ENCODE measurements at places on chromosomes 2 and 18.

DNA sequence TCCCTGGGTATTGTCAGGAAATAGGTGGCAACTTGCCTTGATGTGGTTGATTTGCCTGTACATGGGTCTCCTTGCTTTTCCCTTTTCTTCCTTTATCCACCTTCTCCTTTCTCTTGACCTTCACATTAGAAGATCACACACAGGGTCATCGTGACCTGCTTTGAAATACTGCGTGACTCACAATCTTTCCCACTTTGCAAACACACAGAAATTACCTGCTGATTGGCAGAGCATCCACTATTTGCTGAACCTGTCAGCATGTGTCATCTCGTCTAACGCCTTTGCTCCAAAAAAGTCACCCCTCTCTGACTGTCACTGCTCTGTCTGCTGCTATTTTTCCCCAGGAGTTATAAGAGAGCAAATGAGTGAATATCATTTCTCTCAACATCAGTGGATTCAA is 60.8 kb downstream of the MYO3B start:
- no peak for DNase-seq

DNA sequence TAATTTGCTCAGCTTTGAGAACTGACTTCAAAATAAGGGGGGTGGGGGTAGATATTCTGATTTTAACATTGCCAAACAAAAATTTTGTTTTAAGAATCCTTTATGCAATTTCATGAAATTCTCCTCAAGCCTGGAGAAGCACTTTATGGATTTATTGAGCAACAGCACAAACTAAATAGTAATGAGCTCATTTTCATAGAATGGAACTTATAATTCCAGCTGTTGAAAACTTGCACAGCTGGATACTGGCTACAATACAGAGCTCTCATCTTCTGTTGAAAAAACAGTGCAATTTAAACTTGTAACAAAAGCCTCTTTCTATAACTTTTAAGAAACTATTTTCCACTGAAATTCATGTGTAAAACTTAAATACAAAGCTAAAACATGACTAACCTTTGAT is 137.6 kb upstream of the FN1 start:
- DNase-seq = no peak

- DNase-seq = no peak
These were observed 26.5 kb downstream of the TTC32 start for GRCh38 chr2:19875280-19875679.

DNA sequence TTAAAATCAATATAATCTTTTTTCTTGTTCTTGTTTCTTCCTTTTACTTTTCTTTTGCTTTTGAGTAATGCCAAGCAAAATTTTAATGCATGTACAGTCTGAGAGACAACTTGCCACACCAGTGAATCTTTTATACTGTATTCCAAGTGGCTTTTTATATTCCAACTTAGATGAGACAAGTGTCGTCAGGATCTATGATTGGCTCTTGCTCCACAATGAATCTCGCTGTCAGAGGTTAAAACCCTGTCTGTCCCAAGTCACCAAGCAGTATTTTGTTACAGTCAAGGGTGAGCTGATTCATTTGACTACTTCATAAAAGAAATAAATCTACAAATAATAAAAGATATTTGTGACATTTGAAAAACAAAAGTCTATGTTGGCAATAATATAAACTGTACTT is at the start of gene MSTN:
TSS of gene MSTN (minus strand) at position 129 of the 400 bp plus-strand sequence. CDS start 133 bp downstream, outside the sequence.
- no peak for DNase-seq

DNA sequence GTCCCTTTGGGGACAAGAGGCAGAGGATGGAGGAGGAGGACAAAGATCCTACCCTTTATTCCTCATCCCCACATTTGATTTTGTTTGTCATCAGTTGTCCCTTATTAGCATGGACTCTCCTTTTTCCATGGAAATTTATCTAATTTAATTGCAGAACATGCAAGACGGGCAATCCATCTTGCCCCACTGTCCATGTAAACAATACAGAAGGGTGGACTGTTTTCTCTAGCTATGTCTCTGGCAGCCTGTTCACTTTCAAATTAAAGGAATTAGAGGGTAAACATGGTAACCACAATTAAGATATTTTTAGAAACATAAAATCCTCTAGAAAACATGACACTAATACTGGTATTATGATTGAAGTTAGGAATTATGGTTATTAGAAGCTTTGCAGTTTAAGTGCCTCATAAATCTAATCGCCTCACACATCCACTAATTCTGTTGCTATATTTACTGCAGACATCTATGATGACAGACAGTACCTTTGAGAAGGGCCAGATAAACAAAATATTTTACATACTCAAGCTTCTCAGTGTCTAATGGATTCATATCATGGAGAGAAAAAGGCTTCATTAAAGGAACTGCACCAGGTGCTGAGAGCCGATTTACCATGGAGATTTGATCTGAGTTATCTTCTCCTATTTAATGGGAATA is 215.5 kb downstream of the LNPK start:
- DNase-seq = no peak

GRCh38 chr2:150595803-150596470 is 108.5 kb upstream of the RND3 start:
- no peak for DNase-seq

DNA sequence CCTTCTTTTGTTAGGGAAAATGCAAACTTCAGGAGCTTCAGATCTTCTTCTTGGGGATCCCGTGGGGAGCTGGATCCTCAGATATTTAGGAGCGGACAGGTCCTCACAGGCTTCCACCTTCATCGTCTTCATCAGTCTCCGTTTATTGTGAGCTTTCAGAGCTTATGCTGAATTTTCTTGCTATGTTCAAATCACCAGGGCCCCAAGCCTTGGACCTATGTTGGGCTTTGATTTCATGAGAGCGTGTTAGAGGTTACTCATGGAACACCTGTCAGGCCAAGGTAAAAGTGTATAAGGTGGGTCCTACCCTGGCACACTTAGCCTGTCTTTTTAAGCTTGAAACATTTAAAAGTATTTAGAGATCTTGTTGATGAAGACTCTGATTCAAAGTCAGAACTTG is 212.9 kb downstream of the FAM210A start:
- no peak for DNase-seq

DNA sequence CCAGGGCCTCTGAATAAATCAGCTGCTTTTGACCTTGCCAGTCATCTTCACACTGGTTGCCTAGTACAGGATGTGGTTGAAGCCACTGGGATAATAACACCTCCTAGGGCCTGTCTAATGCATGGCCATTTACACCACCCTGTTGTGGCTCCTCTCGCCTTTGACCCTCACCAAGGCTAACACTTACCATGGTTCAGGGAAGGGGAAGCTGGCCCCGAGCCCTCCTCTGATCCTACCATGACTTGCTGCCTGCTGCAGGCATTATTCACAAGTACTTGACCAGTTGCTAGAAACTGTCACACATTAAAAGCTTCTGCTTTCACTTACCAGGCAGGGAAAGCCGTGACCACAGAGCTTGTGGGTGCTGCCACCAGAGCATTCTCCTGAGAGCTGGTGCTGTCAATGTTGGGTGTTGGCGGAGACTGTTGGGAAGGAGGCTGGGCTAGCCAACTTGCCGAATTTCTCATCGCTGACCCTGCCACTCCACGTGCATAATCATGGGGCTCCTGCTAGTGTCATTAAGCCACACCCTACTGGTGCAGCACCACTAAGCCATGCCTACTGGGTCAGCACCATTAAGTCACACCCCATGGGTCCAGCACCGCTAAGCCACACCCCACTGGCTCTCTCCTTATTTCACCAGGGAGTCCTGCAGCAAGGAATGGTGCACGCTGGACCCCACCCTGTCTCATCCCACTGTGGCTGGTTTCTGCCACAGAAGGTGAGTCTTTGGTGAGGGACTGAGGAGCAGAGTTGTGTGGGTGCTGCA is 47.0 kb upstream of the TTC39C start:
- no peak for DNase-seq

DNA sequence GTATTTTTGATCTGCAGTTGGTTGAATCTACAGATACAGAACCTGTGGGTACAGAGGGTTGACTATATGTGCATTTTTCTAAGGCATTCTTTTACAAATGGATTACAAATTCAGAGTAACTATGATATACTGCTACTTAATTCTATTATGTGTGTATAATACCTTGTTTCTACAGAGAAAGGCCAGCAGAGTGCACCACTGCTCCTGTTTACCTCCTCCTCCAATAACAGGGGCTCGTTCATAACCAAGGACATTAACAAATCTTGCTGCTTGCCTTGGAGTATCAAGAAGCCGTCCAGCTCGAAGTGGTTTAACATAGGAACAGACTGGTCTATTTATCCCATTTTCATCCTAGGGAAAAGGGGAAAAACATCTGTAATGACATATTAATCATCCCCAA is 16.4 kb downstream of the CEP76 start:
- DNase-seq = no peak

DNA sequence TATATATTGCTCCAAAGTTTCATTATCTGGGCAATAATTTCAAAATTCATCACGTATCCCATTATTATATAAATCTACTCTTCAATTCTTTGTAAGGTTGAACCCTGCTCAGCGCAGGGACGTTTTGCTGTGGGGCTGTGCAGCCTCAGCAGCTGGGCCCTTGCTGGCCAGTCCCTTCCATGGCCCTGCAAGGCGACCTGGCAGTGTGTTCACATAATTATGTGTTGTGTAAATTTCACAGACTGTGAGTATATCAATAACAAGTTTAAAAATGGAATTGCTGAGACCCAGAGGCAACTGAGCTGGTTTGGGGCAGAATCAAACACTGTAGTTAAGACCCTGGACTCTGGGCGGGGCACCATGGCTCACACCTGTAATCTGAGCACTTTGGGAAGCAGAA is 16.1 kb upstream of the MAL start:
- no peak for DNase-seq

DNA sequence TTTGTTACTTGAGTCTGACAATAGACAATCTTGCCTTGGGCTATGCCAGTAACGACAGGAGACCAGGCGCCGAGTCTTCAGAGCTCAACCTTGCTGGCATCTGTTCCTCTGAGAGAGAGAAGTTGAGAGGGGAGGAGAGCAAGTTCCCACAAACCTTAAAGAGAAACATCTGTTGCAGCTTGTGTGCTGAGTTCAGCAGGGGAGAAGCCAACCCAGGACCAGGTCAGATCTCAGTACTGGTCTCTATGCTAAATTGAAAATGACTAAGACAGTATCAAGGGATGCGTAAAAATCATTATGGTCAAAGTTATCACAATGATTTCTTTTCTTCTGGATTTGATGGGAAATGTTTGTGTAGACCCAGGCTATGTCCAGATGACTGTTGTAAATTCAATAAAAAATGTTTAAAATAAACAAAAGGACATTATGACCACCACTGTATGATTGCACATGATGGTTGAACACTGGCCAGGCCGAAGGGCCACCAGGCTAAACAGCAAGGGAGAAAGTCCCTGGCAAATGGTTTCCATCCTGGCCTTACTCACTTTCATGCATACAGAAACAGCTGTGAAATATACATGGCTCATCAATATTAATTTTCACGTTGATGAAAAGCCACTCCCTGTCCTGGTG is 100.3 kb upstream of the PMAIP1 start:
- no peak for DNase-seq

GRCh38 chr2:214127170-214127569 is 283.7 kb upstream of the VWC2L start:
- DNase-seq = no peak

- DNase-seq = no peak
These were observed 30.4 kb downstream of the TMEM178A start for GRCh38 chr2:39696101-39696553.

GRCh38 chr2:46769809-46770208 is 145.8 kb downstream of the MCFD2 start:
- no peak for DNase-seq

DNA sequence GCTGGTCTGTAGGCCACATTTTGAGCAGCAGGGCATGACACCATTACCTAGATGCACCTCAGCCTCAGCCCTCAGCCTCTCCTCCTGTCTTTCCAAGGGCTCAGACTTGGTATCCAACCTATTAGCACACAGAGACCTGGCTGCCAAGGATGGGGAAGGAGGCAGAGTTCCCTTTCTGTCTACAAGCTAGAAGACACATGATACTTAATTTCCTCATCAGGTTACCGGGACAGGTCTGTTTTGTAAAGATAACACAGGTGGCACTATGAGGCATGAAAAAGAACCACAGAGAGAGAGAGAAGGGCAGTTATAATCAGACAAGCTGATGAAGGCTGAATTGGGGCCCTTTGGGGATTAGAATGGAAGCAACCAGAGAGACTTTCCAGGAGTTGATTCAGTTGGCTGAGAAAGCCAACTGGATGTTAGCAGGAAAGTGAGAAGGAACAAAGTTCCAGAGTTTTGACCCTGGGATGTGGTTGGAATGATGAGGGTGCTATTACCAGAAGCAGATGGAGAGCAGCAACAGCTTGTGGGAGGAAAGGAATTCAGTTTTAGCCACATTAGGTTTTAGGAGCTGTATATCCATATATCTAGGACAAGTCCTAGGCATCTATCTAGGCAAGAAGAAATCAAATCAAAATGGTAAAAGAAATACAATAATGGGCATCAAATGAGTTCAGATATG is 46.0 kb upstream of the RMND5A start:
- no peak for DNase-seq

DNA sequence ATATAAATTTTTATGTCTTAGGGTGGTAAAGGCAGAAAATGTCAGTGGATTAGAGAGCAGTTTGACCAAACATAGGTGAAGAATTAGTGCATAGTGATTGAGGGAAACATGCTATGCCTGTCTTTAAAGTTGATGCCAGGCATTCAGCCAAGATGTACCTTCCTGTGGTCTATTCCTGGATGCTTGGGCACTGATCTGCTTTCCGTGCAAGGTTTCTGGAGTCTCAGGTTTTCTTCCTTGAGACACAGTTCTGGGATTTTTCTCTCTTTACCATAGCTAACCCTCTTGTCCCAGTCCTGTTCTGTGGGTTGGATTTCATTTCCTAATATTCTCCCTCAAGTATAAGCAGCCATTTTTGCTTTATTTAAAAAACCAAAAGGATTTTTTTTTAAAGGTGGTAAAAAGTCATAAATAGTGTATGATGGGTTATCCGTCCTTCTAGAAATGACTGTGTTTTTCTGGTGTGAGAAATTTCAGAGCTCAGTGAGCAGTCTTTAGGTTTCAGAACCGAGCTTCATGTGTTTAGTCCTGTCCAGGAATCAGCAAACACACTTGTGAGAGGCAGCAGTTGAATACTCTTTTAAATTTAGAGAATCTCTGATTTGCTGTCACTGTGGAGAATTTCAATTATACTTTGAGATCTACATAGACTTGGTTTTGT is 43.0 kb upstream of the CYBRD1 start:
- no peak for DNase-seq

- no peak for DNase-seq
These were observed 25.8 kb downstream of the CIDEA start for GRCh38 chr18:12279781-12280531.

DNA sequence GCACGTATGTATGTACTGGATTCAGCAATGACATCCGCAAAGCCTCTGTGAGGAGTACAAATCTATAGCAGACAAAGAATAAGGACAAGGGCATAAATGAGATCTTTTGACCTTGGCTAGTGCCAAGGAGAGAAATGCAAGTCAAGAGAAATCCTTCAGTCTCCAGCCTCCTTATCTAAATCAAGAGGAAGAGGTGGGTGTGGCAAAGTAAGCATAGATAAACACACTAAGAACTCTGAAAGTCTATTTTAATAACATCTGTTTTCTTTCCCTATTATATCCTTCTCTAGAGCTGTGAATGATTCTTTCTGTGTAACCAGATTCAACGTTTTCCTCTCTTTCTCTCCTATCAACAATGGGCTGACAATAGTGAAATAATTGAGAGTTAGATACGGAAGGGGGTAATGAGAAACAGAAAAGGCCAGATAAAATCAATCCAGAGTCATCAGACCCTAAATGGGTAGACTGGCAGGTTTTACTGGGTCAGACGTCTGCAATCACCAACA is 118.5 kb upstream of the ZFP36L2 start:
- DNase-seq = no peak

- DNase-seq = no peak
These were observed 59.3 kb upstream of the B3GNT7 start for GRCh38 chr2:231336236-231336635.

- DNase-seq = no peak
These were observed 499.9 kb upstream of the SPHKAP start for GRCh38 chr2:228681426-228681825.

Data from activated CD8-positive, alpha-beta memory T cell treated with anti-CD3 and anti-CD28 coated beads, Interleukin-2, amount 50 U/mL, for 48 hours (primary cell).